ENCODE measurements at places on chromosomes 1 and 21. TPM values are rescaled to one million over a fixed set of nuclear protein-coding genes. Genes with fewer than 3 reads are reported as not detected.

CNR2 gene
- not detected for total RNA-seq

CACNA1S gene
- total RNA-seq = not detected

MFSD2A gene
- total RNA-seq = 3.5 TPM

RIPPLY3 gene
- not detected for total RNA-seq

GIPC2 gene
- 0.18 TPM for total RNA-seq

GRCh38 chr1:109904105-109904817 is 6.4 kb upstream of the CSF1 start:
- DNase-seq = no peak

GRCh38 chr1:37932759-37933158 is 14.1 kb downstream of the INPP5B start:
- peak; percentile 74 for DNase-seq

DNA sequence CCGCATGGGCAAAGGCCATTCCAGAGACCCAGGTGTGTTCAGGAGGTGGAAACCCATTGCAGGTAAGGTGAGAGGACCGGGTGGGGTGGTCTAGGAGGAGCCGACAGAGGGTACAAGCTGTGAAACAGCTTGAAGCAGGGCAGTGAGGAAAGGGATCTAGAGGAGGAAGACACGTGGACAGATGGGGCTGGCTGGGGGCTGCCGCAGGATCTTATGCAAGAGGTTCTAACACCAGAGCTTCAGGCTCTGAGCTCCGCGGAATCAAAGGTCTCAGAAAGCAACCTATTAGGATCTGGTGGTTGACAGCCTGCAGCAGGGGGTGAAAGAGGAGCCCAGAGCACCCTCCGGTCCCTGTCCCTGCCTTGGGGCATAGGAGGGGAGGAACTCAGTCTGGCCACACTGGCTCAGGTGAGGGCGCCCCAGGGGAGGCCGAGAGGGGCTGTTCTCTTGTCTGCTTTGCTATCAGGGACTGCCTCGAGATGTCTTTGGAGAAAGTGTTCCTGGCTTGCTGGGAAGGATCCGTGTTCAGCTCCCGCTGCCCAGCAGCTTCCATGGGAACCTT is 1.9 kb downstream of the TFF1 start:
- no peak for DNase-seq

- no peak for DNase-seq
Observed at GRCh38 chr1:20891091-20891490, 104.0 kb upstream of the HP1BP3 start.

- DNase-seq = no peak
Observed at GRCh38 chr1:22537441-22538139, 25.7 kb upstream of the EPHA8 start.

DNA sequence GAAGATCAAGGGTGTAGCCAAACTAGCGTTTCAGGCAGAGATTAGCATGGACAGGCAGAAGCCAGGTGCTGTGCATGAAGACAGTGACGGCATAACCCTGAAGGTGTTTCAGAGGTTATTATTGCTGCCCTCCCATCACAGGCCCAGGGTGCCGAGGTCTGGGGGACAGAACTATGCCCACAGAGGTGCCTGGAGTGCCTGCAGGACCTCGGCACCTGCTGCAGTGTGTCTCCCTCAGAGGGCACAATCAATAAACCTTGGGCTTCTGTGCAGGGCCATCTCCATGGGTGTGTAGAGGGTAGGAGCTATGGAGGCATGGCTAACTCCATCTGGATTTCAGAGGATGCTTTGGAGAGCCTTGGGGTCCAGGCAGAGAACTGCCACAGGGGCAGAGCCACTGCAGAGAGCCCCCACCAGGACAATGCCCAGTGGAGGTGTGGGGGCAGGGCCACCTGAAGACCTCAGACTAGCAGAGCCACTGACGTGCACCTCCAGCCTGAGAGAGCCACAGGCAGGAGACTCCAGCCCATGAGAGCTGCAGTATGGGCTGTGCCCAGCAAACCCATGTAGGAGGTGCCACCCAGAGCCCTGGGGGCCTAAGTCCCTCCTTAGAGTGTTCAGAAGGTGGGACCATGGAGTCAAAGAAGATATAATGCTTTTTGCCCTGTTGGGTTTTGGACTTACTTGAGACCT is 5.7 kb upstream of the ABCG1 start:
- DNase-seq = no peak

- DNase-seq = no peak
Observed at GRCh38 chr1:57623791-57624538, 200.1 kb upstream of the DAB1 start.

GRCh38 chr1:111370871-111371270 is 56.7 kb downstream of the OVGP1 start:
- DNase-seq = no peak

DNA sequence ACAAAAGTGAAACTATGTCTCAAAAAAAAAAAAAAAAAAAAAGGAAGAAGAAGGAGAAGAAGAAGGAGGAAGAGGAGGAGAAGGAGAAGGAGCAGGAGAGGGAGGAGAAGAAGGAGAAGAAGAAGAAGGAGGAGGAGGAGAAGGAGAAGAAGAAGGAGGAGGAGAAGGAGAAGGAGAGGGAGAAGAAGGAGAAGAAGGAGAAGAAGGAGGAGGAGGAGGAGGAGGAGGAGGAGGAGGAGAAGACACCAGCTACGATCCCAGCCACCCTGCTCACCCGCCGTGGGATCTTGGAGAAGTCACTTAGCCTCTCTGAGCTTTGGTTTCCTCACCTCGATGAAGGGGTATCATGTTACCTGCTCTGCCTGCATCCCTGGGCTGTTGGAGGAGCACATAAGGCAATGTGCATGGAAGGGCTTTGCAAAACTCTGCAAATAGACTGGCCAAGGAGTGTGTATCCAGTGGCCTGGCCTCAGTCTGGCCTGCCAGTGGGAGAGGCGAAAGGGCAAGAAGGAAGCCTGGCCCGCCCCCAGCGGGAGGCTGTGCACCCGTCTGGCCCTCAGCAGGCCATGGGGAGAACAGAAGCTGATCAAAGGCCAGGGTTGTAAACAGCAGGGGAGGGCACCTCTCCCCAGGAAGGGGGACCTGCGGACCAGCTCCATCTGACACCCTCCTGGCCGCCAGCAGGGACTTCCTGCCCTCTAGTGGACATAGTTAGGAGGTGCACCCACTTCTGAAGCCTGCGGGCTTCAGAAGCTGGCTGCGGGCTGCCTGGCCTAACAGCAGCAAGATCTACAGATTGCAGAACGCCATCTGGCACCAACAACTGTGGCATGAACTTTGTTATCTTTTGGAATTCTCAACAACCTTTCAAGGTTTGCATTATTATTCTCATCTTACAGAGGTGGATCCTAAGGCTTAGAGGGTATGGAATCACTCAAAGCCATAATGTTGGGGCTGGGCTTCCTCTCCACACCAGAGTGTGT is 19.2 kb upstream of the CDK18 start:
- DNase-seq = peak; percentile 46

GRCh38 chr1:3050603-3051002 is 18.4 kb upstream of the PRDM16 start:
- DNase-seq = no peak

- DNase-seq = no peak
Observed at GRCh38 chr1:157112186-157112867, 12.7 kb upstream of the ETV3L start.

- no peak for DNase-seq
Observed at GRCh38 chr1:34359411-34359810, 182.7 kb downstream of the C1orf94 start.

DNA sequence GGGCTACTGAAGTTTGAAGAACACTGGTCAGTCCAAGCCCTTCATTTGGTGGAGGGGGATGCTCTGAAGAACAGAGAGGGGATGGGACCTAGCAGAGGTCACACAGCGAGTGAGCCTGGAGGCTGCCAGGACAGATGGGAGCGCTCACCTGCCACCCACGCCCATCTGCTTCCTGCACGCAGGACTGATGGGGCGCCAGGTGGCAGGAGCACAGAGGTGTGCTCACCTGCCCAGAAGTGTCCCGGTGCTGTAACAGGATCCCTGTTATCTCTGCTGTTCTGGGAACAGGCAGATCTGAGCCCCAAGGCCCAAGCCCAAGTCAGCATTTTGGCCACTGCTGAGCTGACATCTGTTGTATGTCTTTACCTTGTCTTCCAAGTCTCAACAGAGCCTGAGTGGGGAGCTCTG is 40.5 kb downstream of the EPHB2 start:
- no peak for DNase-seq

GRCh38 chr1:36320291-36320761 is 3.1 kb downstream of the EVA1B start:
- DNase-seq = no peak

GRCh38 chr1:221510793-221511503 is 230.9 kb downstream of the DUSP10 start:
- DNase-seq = no peak

GRCh38 chr1:37634244-37634991 is at the start of gene RSPO1:
TSS of gene RSPO1 (minus strand) at chr1:37634892. CDS start at chr1:37629661, 5,231 bp downstream.
- no peak for DNase-seq

GRCh38 chr1:213345621-213346020 is 294.6 kb downstream of the RPS6KC1 start:
- no peak for DNase-seq

DNA sequence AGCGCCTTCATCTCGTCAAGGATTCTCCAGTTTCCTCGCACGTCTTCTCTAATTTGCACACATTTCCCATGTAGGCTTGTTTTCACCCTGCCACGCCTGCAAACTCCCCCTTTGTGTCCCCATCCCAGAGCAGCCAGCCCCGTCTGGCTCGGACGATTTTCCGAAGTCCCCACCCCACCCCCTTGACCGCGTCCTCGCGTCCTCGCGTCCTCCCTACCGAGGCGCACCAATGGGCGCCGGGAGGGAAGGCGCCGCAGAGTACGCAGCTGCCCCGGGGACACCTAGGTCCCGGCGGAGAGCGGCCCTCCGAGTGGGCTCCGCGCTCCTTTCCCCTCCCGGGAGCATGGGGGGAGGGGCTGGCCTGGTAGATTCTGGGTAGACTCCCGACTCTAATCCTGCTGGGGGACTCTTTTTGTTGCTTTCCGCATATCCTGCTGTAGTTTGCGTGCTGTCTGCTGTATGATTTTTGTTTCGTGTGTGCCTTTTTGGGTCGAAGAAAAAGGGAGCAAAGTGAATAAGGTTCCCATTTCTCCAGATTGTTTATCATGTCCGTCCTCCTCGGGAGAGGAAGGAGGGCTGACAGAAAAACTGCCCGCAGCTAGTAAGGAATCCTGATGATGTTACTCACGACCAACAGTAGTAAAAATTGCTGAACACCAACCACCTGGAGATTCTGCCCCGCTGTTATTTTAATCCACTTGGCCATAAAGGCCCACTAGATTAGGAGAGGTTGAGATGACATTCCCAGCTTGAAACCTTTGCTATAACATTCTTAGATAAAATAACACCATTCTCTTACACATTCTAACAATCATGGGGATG is 1.5 kb downstream of the CACHD1 start:
- DNase-seq = peak; percentile 40

GRCh38 chr1:49060766-49061165 is 284.1 kb upstream of the BEND5 start:
- no peak for DNase-seq

All from HFFc6 (cell line).